ENCODE measurements at places on chromosomes 11 and 22.

DNA sequence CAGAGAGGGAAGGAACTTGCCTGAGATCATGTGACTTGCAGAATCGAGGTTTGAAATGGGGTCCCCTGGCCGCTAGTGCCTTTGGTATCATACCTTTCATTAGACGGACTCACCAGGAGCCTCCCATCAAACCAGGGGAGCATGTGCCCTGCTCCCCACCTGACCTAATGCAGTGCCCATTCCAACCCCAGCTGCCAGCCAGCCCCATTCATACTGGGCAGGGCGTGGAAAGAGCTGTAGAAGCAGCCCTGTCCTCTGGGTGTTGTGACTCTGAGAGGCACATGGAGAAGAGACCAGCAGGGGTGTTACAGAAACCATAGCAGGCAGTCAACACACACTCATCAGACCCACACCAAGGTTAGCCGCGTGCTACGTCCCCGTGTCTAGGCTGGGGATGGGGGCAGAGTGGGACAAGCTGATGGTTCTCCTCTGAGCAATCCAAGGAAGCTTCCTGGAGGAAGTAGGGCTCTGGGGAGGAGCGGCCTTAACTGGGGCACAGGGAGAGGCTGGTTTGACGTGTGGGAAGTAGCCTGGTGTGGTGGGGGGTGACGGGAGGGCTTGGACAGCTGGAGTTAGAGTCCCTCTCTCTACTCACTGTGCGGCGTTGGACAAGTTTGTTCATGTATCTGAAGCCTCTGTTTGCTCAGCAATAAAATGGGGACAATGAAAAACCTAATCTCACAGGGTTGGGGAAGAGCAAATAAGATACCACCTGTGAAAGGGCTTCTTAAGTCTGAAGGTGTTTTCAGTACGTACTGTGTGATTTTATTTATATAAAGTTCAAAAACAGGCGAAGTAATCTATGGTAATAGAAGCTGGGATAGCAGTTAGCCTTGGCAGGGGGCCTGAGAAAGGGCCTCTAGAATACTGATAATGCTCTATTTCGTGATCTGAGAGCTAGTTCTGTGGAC, 14.0 kb downstream of the GRIK4 start:
- DNase-seq = no peak

DNA sequence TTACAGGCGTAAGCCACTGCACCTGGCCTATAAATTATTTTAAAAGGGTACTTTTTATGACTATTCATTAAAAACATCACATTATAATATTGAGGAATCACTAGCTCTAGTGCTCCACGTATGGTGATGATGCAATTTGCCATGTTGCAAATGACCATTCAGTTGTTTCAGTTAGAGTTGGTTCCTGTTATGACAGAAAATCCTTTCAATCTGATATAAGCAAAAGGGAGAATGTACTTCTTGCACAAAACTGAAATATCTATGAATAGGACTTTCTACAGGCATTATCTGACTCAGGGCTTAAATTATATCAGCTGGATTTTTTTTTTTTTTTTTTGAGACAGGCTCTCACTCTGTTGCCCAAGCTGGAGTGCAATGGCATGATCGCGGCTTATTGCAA, 45.6 kb upstream of the RRM1 start:
- no peak for DNase-seq

GRCh38 chr11:28231475-28231874, 123.3 kb downstream of the METTL15 start:
- DNase-seq = no peak

DNA sequence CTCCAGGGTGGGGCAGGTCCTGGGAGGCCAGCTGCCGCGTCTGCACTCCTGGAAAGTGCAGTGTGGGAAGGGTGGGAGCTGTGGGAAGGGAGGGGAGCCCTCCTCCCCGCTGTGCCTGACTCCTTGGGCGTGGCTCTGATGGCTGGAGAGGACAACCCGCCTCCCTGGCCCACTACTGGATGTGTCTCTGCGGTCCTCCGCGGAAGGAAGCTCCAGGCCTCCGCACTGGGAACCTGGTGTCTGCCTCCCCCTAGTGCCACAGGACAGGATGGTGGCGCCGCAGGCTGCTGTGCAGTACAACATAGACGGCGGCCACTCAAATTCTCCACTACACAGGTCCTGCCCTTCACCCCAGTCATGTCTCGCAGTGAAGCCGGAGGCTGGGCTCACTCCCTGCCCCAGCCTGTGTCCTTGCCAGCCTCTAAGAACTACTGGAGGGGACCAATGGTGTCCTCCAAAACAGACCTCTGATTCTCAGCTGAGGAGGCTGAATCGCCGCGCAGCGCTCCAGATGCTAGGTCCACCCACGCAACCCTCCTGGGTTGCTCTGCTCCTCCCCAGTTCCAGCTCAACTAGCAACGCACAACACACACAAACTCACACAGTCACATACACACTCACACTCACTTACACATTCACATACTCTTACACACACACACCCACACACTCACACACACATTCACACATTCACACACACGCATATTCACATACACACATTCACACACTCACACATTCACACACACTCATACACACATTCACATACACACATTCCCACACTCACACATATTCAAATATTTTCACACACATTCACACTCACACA, 12.4 kb upstream of the DSCAML1 start:
- DNase-seq = peak; percentile 79

- peak; percentile 74 for DNase-seq
These were observed 107.2 kb downstream of the MAML2 start for GRCh38 chr11:96235751-96236150.

GRCh38 chr22:41619979-41620588, 759 bp downstream of the DESI1 start:
- DNase-seq = peak; percentile 82

DNA sequence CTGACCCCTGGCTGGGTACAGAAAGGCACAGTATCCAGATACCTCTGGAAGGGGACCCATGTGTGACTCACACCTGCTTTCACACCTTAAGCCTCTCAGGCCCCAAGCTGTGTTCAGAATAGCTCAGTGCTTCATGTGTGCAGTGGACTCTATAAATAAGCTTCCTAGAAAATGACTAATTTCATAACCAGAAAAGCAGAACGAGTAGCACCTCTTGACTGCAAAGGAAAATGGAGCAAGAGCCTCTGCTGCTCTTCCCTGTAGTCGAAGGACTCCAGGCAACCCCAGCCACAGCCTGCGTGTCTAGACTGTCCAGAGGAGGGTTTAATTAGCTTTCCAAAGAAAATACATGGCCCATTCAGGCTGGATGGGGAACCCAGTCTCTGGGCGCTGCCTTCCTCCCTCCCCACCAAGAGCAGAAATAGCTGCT, 23.1 kb downstream of the PTPN5 start:
- no peak for DNase-seq

GRCh38 chr11:94837317-94837716, 69.2 kb downstream of the AMOTL1 start:
- DNase-seq = no peak

- DNase-seq = no peak
These were observed 59.4 kb upstream of the A4GALT start for GRCh38 chr22:42780070-42780540.

DNA sequence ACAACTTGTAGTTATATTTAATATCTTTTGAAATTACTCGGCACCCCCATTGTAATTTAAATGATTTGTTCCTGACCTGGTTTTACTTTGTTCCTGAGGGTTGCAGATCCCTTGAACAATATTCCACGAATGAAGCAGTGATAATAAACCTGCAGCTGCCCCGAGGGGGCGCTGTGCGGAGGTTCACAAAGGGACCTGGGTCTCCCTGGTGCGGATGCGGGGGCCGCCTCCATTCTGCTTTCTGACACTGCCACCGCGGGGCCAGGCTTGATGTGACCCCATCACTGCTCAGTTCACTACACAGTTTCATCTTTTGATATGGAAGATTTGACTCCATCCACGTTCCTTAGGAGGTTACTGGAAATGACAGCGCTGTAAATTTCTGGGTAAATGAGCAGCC, 62.9 kb upstream of the PRODH start:
- DNase-seq = no peak

DNA sequence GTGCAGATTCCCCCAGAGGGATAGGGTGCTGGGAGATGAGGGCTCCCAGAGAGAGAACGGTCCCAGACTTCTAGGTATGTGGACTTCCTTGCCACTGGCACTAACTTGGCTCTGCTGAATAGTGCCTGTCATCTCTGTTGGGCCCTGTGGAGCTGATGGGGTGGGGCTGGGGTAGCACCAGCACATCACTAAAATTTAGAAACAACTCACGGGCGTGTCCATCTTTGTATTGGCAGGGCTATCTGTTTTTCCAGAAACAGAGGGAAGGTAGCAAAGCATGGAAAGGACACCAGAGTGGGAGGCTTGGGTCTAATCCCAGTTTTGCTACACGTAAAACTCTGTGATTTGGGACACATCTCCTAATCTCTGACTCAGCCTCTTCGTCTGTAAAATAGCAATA, 25.8 kb downstream of the SWAP70 start:
- no peak for DNase-seq

- peak; percentile 3 for DNase-seq
These were observed 5.1 kb upstream of the DRG1 start for GRCh38 chr22:31394326-31394725.

GRCh38 chr11:126698576-126698975, 302.0 kb downstream of the KIRREL3 start:
- DNase-seq = no peak

- peak; percentile 66 for DNase-seq
These were observed 952 bp downstream of the YAP1 start for GRCh38 chr11:102111011-102111786.

DNA sequence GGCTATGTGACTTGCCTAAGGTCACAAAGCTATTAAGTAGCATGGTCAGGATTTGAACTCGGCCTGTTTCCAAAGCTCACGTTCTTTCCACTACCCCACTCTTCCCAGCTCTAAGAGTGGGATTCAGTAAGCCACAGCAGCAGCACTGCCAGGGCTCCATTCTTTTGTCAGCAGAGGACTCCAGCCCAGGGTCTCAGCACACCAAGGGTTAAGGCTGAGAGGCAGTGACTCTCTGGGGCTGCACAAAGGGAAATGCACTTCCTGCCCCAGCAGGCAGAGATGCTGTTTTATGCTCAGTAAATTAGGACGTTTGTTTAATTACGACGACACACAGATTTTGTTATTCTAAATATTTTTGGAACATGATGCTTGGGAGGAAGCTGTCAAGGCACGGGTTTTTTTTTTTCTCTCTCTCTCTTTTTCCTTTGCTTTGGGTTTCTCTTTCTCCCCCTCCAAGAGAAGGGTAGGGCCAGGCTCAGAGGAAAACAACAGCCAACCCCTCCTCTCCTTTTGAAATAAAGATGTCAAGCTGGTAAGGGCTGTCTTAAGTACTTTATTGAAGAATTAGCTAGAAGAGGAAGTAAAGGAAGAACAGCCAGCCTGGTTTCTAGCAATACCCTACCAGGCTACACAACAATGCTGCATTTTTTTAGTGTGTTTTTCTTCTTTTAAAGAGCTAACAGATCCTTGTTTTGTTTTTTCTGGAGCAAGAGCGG, 2.8 kb downstream of the MYH9 start:
- peak; percentile 83 for DNase-seq

DNA sequence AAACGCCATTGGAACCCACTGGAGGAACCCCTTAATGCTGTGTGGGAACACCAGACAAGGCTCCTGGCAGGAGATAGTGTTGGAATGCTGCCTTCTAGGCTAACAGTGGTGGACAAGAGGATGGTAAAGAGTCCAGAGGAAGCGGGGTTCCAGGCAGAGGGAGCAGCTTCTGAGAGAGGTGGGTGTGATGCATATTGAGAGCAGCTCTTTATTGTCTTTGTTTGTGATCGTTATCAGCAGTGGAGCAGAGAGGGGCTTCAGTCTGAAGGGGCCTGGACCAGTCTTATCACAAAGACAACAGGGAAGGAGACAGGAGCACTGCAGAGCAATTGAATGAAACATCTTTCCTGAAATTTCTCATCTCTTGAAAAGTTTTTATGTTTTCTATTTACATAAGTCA, 106.8 kb upstream of the PLET1 start:
- no peak for DNase-seq
